Activated naive CD4-positive, alpha-beta T cell (primary cell): ENCODE measurements at places on chromosomes 5 and 9.

GRCh38 chr5:68744206-68744605 is 349.6 kb upstream of the SLC30A5 start:
- DNase-seq = no peak

- DNase-seq = no peak
Measured at GRCh38 chr5:149438711-149439132, 59.6 kb upstream of the IL17B start.

- no peak for DNase-seq
Measured at GRCh38 chr9:108654566-108654965, 201.2 kb downstream of the ACTL7B start.

DNA sequence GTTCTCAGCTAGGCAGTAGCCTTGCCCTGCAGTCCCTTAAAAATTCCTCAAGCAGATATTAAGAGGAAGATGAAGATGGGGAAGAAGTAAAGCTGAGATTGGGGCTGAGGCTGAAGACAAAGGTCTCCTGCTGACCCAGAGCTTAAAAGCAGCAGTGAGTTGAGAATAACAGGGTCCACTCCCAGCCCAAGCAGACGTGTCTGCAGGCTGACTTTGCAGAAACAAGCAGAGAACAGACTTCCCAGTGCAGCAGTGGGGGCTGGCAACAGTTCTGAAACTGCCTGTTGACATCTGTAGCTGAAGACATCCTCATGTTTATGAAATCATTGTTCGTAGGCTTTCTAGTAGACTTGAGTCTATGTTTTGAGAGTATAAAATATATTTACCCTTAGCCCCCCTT is 1.1 kb downstream of the CTXN3 start:
- DNase-seq = no peak

DNA sequence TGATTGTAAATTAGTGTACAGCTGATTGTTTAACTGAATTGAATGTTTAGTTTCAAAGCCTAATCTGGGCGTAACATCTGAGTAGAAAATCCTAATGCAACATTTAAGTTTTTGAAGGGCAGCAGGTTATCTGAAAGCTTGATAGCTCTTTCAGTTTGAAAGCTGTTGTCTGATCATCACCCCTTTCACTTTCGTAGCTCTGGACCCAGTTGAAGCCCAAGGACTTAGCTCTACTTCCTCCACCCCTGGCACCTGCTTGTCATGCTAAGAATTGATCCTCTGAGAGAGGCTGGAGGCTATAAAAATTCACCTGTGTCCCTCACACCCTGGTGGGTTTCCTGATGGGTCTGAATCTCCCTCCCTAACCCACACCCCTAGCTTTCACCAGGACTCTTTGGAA is 86.0 kb downstream of the ZFAND5 start:
- no peak for DNase-seq
